GM06990 (cell line): ENCODE measurements at places on chromosomes 12 and 14.
A peak's percentile ranks its signal among the peaks of the same experiment; 100 is the strongest.

GRCh38 chr12:20415028-20415427 lies 46.7 kb downstream of the PDE3A start:
- DNase-seq: no peak

DNA sequence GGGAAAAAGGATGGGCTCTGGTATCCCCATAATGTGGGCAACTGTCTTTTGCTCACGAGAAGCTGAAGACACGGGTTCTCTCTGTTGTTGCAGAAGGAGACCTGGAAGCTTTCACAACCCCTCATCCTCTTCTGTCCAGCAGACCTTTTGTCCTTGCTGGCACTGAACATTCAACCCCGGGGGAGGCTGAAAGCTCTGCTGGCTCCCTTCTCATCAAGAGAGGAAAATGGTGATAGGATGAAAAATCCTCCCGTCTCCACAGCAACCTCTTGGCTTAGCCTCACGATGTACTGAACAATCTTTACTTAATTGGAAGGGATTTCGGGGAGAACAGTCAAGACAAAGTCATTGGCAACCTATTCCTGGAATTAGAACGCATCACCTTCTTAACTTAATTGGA lies 39.0 kb downstream of the ELK3 start:
- no peak for DNase-seq

DNA sequence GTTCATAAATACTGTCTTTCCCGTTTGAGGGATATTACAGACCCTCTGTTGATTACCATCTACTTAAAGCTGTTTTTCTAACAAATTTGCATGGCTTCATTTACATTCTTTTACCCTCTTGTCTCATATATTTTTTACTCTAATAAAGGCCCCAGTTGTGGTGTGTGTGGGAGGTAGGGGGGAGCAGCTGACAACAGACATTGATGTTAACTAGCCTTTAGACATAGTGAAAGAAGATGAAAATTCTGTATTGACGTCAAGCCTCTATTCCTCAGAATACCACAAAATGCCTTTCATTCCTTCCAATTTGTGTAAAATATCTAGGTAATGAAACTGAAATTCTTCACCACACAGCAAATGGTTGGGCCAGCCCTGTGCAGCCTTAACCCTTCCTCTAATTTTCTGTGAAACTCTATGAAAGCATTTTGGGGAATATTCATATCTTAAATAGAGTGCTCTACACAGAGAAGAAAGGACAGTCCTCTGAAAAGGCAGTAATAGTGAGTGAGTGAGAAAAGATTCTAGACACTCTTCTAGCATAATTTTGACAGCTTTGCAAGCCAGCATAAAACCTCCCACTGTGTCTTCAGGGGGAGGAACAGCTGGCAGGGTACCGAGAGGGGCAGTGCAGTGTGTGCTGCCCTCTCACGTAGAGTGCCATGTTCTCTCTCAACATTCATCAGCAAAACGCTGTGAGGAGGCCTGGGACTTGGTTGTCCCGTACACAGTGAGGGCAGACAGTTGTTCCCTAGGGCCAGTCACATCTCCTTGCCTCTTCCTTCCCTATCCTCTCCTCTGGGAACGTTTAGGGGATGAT lies 20.1 kb upstream of the CERS5 start:
- peak; percentile 50 for DNase-seq

DNA sequence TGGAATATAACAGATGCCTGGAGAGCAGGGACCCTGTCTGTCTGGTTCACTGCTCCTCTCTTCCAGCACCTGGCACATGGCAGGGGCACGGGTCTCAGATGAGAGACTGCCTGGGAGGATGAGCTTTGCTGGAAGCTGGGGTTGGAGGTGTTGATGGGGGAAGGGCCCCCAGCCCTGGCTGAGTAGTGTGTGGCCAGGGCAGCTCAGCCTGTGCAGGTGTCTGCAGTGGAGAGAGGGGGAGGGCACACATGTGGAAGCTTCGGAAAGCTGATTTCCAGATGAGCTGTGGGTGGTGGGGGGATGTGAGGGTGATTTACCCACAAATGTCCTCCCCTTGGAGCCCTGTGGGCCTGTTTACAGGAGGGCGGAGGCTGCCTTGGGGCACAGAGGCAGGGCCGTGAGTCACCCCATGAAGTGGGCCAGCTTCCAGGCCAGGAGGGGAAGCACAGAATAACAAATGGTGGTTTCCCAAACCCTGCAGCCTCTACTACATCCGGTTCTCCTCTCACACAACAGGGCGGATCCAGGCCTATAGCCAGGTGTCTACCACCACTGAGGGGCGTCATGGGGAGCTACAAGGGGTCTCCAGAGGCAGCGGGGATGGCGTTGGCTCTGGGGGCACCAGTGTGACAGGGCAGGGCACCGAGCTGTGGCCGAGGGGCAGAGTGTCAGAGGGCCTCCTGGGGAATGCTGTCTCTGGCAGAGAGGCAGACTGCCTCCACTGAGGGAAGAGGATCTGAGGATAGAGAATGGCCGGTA lies 11.0 kb downstream of the KRT7 start:
- peak; percentile 76 for DNase-seq

- DNase-seq: no peak
Observed at GRCh38 chr12:112153181-112153892, 28.0 kb downstream of the TRAFD1 start.

GRCh38 chr12:119666226-119666795 lies 1.6 kb upstream of the PRKAB1 start:
- DNase-seq: no peak

- DNase-seq: no peak
Observed at GRCh38 chr12:107529991-107530390, 155.6 kb upstream of the PWP1 start.

DNA sequence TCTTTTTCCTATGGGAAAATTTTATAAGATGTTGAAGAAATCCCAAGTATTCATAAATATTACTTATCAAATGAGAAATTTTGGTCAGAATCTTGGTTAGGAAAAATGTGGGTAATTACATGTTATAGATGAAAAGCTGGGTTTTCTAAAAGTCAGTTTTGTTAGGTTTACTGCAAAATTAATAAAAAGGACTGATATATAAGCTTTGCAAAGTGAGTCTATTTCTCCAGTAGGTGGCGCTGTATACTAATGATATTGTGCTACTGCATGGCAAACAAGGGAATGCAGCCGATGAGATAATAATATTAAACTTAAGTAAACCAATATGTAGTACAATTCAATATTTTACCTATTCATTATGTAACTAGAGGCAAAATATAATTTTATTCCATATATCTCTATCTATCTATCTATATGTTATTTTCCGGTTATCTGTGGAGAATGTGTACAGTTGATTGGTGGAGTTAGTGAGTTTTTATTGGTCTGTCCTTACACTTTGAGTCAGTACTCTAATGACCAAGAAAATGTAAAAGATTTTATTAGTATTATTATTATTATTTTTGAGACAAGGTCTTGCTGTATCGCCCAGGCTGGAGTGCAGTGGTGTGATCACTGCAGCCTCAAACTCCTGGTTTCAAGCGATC lies 32.9 kb downstream of the MIPOL1 start:
- DNase-seq: no peak

GRCh38 chr12:49643135-49643534 lies 19.8 kb downstream of the PRPF40B start:
- DNase-seq: no peak

DNA sequence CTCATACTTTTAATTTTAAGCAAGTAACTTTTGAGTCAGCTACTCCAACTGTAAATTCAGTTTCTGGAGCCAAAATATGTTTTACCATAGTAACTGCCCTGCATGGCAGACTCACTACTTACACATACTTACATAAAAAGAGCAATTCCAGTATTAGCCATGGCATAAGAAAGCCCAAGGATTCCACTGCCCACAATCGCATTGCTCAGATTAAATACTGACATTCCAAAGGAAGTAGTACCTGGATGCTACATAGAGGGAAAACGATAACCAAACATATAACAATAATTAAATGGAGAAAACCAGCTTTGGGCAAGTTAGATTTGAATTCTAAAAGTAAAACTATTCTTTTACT lies 2.2 kb downstream of the SLC38A2 start:
- DNase-seq: no peak

GRCh38 chr14:30312214-30312613 lies 246.7 kb upstream of the G2E3 start:
- DNase-seq: no peak

DNA sequence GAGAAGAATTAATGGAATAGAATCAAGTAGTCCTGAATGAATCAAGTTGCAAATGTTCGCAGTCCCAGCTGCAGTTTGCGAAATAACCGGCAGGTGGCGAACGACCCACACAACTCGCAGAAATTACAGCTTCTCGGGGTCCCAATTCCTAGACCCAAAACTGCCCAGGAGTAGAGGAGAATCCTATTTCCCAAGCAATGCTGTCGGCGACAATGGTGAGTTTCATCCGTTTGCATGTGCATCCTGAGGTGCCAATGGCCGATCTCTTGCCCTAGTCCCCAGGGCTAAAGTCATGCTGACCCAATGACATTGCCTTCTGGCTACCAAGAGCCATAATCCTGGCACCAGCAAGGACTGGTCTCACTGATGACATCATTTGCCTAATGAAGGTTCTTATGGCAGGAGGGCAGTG lies 8.5 kb upstream of the ASCL1 start:
- DNase-seq: no peak
